ENCODE measurements at places on chromosomes 7 and 10. TPM values are rescaled to one million over a fixed set of nuclear protein-coding genes. Genes with fewer than 3 reads are reported as not detected.

- no peaks in the 10 kb centered on the region for H3K27me3 ChIP-seq
- H3K36me3 ChIP-seq: no peaks in the 10 kb centered on the region
- DNase-seq: no peak
- no peak overlapping the region for H3K27ac ChIP-seq
Measured at GRCh38 chr10:81179324-81179723, 641.6 kb downstream of the SH2D4B start.

DNA sequence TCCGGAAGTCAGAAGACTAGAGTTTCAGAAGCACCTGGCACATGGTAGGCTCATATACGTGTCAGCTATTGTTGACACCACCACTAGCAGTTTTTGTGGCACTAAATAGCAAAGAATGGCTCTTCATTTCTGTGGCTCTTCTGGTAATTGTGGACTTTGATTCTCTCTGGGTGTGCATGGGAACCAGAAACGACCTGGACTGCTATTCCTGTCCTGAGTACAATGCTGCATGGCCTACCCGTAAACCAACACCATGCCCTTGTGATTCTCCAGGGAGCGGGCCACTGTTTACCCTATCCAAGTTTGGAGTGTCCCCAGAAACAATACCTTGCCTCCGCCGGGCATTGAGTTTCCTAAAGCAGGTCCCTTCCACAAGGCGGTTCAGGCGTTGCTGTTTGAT, 162.9 kb upstream of the AOAH start:
- no peaks in the 10 kb centered on the region for H3K36me3 ChIP-seq
- H3K27me3 ChIP-seq: no peaks in the 10 kb centered on the region
- H3K4me1 ChIP-seq: no peaks in the 10 kb centered on the region
- no peak overlapping the region for H3K27ac ChIP-seq

DNA sequence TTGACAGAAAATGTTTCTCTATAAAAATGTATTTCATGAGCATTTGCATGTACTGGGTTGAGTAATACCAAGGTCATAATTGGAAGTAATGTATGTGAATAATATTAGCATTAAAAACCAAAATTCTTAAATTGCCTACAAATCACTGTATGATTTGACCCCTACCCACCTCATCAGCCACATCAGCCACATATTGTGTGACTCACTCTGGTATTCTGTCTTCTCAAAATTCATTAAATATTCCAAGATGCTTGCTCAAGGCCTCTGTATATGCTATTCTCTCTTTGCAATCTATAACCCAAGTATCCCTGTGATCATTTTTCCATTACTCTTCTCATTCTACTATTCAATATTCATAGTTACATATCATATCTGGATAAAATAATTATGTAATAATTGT, 21.4 kb downstream of the POT1 start:
- no peaks in the 10 kb centered on the region for H3K36me3 ChIP-seq
- no peak for DNase-seq
- H3K27me3 ChIP-seq: no peaks in the 10 kb centered on the region
- H3K4me3 ChIP-seq: no peak overlapping the region

DNA sequence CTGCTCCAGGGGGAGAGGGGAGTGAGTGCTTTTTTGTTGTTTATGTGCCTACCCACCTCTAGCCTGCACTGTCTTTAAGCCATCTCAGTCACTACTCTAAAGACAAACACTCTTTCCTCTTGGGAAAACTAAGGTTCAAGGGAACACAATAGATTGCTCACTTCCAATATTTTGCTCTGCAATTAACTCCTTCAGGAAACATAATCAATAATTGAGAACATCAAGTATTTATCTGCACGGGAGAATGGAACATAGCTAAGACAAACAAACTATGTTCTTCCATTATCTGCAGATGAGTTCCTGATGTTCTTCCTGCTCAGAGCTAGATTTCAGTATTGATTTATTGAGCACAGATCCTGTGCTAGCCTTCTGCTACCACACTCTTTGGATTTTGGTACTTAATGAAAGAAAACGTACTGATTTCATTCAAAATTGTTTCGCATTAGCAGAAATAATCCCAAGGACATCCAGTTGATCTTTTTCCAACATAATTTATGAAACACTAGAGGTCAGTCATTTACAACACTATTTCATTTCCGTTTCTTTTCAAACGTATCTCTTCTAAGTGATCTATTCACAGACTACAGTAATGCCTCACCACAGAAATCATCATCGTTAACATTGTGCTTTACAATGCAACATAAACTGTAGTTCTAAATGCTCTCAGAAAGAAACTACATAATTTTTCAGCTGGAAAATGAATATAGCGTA, 8.3 kb downstream of the NEBL start:
- H3K27ac ChIP-seq: no peak overlapping the region
- H3K4me3 ChIP-seq: no peak overlapping the region
- no peaks in the 10 kb centered on the region for H3K4me1 ChIP-seq
- no peaks in the 10 kb centered on the region for H3K36me3 ChIP-seq
- no peak for DNase-seq
- no peaks in the 10 kb centered on the region for H3K27me3 ChIP-seq

DNA sequence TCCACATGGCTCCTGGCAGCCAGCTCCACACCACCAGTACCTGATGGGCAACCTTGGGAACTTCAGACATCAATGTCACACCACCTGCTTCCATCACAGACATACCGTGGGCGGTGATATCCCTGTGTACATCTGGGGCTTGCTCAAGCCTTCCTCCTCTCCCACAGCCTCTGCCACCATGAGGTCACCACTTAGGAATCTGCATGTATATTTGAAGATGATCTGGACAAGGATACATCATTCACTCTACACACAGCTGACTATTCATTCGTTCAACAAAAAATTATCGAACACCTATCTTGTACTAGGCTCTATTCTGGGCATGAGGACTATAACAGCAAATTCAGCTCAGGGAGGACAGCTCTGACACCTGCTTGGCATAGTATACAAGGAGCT, 6.8 kb downstream of the DLG5 start:
- H3K4me3 ChIP-seq: no peak overlapping the region
- peaks cover 27% of the 10 kb centered on the region for H3K4me1 ChIP-seq
- DNase-seq: peak; percentile 56
- H3K36me3 ChIP-seq: peaks cover 12% of the 10 kb centered on the region
- no peak overlapping the region for H3K27ac ChIP-seq
- no peaks in the 10 kb centered on the region for H3K27me3 ChIP-seq

GRCh38 chr10:75773231-75773780, 341.9 kb downstream of the LRMDA start:
- H3K4me3 ChIP-seq: no peak overlapping the region
- H3K27me3 ChIP-seq: no peaks in the 10 kb centered on the region
- no peak for DNase-seq
- no peaks in the 10 kb centered on the region for H3K4me1 ChIP-seq

DNA sequence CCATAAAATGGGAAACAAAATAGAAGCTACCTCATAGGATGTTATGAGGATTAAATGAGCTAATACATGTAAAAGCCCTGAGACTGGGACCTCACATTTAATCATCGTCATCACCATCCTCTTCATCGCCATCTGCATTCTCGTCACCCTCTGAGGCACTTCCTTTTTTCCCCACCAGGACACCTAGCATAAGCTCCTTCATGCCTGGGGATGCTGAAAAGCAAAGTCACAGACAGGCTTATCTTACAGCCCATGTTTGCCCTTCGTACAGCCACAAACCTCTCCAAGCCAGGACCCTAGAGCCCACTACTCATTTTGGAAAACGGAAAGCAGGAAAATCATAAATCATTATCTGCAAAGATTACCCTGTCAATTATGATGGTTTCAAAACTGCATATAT, 249.6 kb downstream of the GPAM start:
- no peak overlapping the region for H3K27ac ChIP-seq
- no peaks in the 10 kb centered on the region for H3K27me3 ChIP-seq
- no peak for DNase-seq
- no peak overlapping the region for H3K4me3 ChIP-seq
- H3K36me3 ChIP-seq: no peaks in the 10 kb centered on the region

- no peak overlapping the region for H3K4me3 ChIP-seq
- peaks cover 18% of the 10 kb centered on the region for H3K4me1 ChIP-seq
- DNase-seq: peak; percentile 67
- H3K27me3 ChIP-seq: no peaks in the 10 kb centered on the region
Measured at GRCh38 chr7:143008007-143008901, 18.7 kb downstream of the OR9A2 start.

GRCh38 chr7:147509035-147509501, 1081.5 kb upstream of the C7orf33 start:
- DNase-seq: no peak
- H3K27me3 ChIP-seq: no peaks in the 10 kb centered on the region
- peak overlapping the region; percentile 61 for H3K27ac ChIP-seq
- H3K4me3 ChIP-seq: no peak overlapping the region
- no peaks in the 10 kb centered on the region for H3K36me3 ChIP-seq
- peaks cover 15% of the 10 kb centered on the region for H3K4me1 ChIP-seq

GRCh38 chr10:131943021-131943814, 38.5 kb downstream of the BNIP3 start:
- no peak overlapping the region for H3K27ac ChIP-seq
- H3K4me1 ChIP-seq: peaks cover 37% of the 10 kb centered on the region
- peaks cover 60% of the 10 kb centered on the region for H3K36me3 ChIP-seq
- H3K4me3 ChIP-seq: no peak overlapping the region
- H3K27me3 ChIP-seq: no peaks in the 10 kb centered on the region

- peaks cover 37% of the 10 kb centered on the region for H3K4me1 ChIP-seq
- no peaks in the 10 kb centered on the region for H3K36me3 ChIP-seq
- H3K27ac ChIP-seq: no peak overlapping the region
- no peaks in the 10 kb centered on the region for H3K27me3 ChIP-seq
Measured at GRCh38 chr7:129857313-129857712, 95.4 kb downstream of the UBE2H start.

GRCh38 chr7:50335795-50336754, 31.6 kb downstream of the IKZF1 start:
- no peaks in the 10 kb centered on the region for H3K27me3 ChIP-seq
- H3K27ac ChIP-seq: no peak overlapping the region
- no peak overlapping the region for H3K4me3 ChIP-seq
- DNase-seq: no peak

GRCh38 chr10:68202960-68203353, 29.0 kb downstream of the ATOH7 start:
- H3K4me1 ChIP-seq: peaks cover 5% of the 10 kb centered on the region
- no peaks in the 10 kb centered on the region for H3K27me3 ChIP-seq
- H3K36me3 ChIP-seq: no peaks in the 10 kb centered on the region
- DNase-seq: peak; percentile 28

DNA sequence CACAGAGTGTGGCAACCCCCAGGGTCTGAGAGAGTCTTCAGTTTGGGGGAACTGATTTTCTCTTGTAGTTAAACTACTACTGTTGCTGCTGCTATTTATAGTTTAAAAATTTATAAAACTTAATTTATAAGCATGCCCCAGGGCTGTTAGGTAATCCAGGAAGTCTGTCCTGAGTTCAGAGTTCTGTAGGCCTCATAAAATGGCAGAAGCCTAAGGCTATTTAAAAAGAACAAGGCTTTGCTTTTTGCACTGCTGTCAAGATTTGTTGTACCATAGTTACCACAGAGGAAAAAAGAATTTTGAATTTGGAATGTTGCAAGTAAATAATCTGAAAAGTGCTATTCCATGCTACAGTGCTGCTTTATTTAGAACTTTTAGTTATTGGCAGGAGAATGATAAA, 66.1 kb downstream of the AGK start:
- no peaks in the 10 kb centered on the region for H3K4me1 ChIP-seq
- H3K27me3 ChIP-seq: no peaks in the 10 kb centered on the region
- no peak for DNase-seq
- no peak overlapping the region for H3K27ac ChIP-seq
- peaks cover 15% of the 10 kb centered on the region for H3K36me3 ChIP-seq

DNA sequence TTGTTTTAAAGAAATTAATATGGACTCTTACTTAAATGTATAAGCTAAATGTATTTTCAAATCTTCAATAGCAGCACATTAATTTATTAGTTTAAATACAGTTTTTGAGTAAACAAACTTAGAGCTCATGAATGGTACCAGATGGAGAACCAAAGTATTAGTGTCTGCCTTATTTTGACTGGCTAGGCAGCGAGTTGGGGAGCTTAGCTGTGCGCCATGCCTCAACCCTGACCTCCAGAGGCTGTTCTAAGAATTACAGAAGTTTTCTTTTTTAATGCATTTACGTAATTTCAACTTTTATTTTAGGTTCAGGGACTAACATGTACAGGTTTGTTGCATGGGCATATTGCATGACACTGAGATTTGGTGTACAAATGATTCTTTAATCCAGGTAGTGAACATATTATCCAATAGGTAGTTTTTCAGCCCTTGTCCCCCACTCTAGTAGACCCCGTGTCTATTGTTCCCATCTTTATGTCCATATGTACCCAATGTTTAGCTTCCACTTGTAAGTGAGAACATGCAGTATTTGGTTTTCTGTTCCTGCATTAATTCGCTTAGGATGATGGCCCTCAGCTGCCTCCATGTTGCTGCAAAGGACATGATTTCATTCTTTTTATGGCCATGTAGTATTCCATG, 166.8 kb downstream of the IQUB start:
- no peaks in the 10 kb centered on the region for H3K4me1 ChIP-seq
- H3K27me3 ChIP-seq: no peaks in the 10 kb centered on the region
- H3K27ac ChIP-seq: no peak overlapping the region
- H3K36me3 ChIP-seq: peaks cover 24% of the 10 kb centered on the region

DNA sequence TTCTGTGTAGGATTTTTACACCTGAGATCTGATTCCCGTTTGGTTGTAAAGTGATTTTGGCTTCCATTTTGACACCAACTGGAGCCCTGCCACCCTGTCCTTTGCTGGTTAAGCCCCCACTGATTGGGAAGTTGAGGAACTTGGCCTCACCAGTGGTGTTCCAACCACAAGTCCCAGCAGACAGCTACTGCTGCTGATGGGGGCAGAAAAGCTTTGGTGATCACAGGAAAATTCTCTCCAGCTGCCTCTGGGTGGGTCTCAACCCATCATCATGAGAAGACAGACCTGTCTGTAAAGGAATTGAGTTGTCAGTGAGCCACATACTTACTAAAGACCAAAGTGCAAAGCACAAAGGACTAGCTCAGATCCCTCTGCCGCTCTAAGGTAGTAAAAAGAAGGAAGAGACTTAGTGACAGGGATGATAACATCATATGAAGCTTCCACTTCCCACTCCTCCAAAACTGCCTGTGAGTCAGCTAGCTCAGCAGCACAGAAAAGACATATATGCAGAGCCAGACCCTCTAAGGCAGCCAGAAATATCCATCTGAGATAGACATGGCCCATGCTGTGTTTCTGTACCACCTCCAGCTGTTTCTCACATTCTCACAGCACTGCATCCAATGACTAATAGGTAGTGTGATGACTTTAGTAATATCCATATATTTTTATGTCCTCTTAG, 22.4 kb upstream of the LRRC17 start:
- no peak overlapping the region for H3K4me3 ChIP-seq
- no peaks in the 10 kb centered on the region for H3K27me3 ChIP-seq
- no peaks in the 10 kb centered on the region for H3K36me3 ChIP-seq
- no peak for DNase-seq

GRCh38 chr7:116801092-116801710, 61.2 kb upstream of the CAPZA2 start:
- H3K27me3 ChIP-seq: no peaks in the 10 kb centered on the region
- peak; percentile 53 for DNase-seq
- no peaks in the 10 kb centered on the region for H3K36me3 ChIP-seq
- H3K4me1 ChIP-seq: peaks cover 31% of the 10 kb centered on the region
- no peak overlapping the region for H3K4me3 ChIP-seq

- no peak overlapping the region for H3K27ac ChIP-seq
- no peaks in the 10 kb centered on the region for H3K4me1 ChIP-seq
- no peak for DNase-seq
- H3K36me3 ChIP-seq: no peaks in the 10 kb centered on the region
- H3K4me3 ChIP-seq: no peak overlapping the region
Measured at GRCh38 chr7:12315049-12315448, 88.6 kb downstream of the VWDE start.

Gene FZD8
- total RNA-seq: 15.9 TPM

Gene HOXA5
- 0.79 TPM for total RNA-seq

Gene SYNPO2L
- total RNA-seq: not detected

Gene ZPBP
- not detected for total RNA-seq

Gene ZDHHC16
- total RNA-seq: 50.1 TPM

Gene SYT15B
- total RNA-seq: 9.3 TPM

All from SJSA1 (cell line).